ENCODE measurements at places on chromosomes 2 and 18. TPM values are rescaled to one million over a fixed set of nuclear protein-coding genes. Genes with fewer than 3 reads are reported as not detected.

Gene MFF
- 108 TPM for total RNA-seq

Gene PLB1
- total RNA-seq: 1.5 TPM

Gene SATB2
- total RNA-seq: 3.6 TPM

Gene SRSF7
- total RNA-seq: 348 TPM

Gene PRADC1
- 22.5 TPM for total RNA-seq

Gene GPR75
- total RNA-seq: 1.4 TPM

Gene TRPM8
- 0.21 TPM for total RNA-seq

Gene SGO2
- 13.4 TPM for total RNA-seq

Gene UGT1A8
- total RNA-seq: 0.07 TPM

Gene ZNF892
- total RNA-seq: 0.43 TPM

Gene ACP1
- total RNA-seq: 209 TPM

Gene STARD6
- total RNA-seq: not detected

Gene CLIP4
- total RNA-seq: 21.4 TPM

Gene NPAS2
- 74.1 TPM for total RNA-seq

Gene GALR1
- not detected for total RNA-seq
